ENCODE measurements at places on chromosomes 13 and 19.

DNA sequence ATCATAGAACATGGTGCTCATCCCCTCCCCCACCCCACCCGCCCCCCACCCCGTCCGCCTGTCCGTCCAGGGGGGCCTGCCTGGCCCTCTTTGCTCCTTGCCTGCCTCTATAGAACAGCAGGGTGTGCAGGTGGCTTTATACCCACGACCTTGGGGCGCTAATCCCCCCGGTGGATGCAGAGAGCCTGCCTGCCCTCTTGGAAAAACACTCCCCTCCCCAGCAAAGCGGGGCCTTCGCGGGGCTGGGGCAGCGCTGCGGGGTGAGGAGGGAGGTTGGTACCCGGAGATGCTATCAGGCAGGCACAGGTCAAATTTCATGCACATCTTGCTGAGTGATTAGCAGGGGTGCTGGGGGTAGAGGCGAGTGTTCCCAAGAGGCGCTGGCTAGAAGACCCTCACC lies 21.9 kb downstream of the RFX1 start:
- no peak for DNase-seq

- no peak for DNase-seq
Measured at GRCh38 chr19:51668216-51668615, 21.6 kb upstream of the SIGLEC14 start.

DNA sequence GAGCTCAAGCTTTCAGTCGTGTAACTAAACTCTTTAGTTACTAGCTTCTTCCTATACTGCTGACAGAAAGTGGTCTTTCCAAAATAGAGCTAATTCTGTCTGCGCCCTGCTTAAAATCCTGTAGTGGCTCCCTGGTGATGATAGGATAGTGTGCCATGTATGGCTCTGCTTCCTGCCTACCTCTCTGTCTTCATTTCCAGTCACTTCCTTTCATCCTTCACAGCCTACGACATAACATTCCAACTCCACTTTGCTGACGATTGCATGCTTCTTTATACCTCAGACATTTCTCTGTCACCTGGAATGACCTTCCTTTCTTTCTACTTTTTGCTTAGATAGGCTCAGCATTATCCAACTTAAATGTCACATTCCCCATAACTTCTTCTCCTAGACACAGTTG lies 190.8 kb downstream of the MAB21L1 start:
- no peak for DNase-seq

- no peak for DNase-seq
Measured at GRCh38 chr19:2166741-2167738, 3.3 kb downstream of the DOT1L start.

- no peak for DNase-seq
Measured at GRCh38 chr19:42189133-42189532, 28.3 kb downstream of the DEDD2 start.

DNA sequence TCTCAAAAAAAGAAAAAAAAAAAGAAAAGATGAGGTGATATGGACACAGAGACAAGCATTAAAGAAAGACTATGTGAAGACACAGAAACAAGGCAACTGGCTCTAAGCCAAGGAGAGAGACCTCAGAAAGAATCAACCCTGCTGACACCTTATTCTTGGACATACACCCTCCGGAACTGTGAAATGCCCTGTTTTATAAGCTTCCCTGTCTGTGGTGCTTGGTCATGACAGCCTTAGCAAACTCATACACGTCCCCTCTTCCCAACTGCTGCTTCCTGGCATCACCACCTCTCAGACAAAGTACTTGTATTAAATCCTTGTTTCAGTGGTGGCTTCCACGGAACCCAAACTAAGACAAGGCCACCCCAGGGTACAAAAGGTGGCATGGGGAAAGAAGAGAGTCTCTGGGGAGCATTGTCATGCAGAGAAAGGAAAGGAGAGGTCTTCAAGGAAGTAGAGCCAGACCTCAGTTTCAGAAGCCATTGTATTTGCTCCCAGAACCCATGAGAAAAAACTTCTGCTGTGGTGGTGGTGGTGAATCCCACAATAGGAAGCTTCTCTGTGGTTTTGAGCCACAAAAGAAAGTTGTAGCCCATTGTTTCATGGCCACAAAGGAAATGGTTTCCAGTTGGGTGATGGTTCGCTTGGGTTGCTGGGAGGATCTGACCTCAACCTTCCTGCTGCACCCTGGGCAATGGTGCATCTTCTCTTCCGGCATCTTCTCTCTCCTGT lies 16.3 kb upstream of the TSPAN16 start:
- no peak for DNase-seq

DNA sequence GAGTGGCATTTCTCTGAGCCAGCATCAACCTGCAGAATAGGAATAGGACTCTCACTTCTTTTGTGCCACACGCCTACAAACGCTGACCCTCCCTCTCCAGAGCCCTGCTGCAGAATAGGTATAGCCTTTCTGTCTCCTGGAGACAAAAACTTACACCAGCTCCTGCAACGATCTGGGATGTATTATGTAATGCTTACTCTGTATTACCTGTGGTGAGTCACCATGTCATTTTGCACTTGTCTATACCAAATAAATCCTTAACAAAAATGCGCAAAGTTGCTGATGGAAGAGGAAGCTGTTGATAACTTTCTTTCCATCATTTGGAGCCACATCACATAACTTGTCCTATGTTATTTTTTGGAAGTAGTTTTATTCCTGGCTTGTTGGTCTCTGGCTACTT lies 155.8 kb upstream of the FNDC3A start:
- no peak for DNase-seq

DNA sequence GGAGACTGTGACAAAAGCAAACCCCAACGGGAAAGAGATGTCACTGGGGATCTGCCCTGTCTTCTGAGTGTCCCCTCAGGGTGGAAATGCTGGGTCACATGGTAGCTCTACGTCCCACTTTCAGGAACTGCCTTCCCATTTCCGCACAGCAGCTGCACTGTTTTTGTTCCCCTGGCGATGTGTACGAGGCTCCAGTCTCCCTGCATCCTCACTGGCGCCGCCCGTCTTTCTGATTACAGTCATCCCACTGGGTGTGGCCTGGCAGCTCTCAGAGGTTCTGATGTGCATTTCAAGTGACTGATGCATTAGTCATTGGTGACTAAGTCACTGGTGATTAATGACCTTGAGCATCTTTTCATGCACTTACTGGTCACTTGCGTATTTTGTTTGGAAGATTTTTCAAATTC lies 21.2 kb downstream of the PCID2 start:
- DNase-seq, result no peak

GRCh38 chr13:44277459-44277858 lies 96.2 kb upstream of the SERP2 start:
- no peak for DNase-seq

- DNase-seq, result no peak
Measured at GRCh38 chr19:31312009-31312676, 37.1 kb downstream of the TSHZ3 start.
